NCI-H1092 treated with DMSO at 0.1 percent for 48 hours (cell line): ENCODE measurements at places on chromosomes 16 and 17.
A peak's percentile ranks its signal among the peaks of the same experiment; 100 is the strongest.

DNA sequence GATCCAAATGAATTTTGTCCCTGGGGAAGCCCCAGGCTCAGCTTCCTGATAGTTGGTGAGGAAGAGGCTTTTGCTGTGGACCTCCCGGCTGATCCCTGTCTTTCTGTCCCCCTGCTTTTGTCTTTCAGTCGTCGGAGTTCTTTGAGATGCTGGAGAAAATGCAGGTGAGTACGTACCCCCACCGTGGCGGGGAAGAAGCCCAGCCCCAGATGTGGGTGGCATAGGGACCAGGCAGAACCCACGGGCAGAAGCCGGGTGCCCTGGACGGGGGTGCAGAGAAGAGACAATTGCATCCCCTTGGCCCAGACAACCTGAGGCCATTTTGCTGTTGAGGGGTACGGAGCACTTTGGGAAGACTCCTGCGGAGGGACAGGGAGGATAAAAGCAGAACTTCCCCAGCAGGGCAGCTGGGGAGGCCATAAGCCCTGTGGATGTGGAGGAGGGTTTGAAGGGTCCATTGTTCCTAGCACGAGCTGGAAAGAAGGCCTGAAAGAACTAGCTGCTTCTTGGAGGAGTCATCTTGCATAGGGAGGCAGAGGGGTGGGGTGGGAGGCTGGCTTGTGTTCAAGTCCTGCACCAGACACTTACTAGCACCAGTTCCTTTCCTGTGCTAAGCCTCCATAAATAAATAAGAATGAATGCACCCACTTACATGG, 105.6 kb downstream of the OR1D5 start:
- no peak for DNase-seq

DNA sequence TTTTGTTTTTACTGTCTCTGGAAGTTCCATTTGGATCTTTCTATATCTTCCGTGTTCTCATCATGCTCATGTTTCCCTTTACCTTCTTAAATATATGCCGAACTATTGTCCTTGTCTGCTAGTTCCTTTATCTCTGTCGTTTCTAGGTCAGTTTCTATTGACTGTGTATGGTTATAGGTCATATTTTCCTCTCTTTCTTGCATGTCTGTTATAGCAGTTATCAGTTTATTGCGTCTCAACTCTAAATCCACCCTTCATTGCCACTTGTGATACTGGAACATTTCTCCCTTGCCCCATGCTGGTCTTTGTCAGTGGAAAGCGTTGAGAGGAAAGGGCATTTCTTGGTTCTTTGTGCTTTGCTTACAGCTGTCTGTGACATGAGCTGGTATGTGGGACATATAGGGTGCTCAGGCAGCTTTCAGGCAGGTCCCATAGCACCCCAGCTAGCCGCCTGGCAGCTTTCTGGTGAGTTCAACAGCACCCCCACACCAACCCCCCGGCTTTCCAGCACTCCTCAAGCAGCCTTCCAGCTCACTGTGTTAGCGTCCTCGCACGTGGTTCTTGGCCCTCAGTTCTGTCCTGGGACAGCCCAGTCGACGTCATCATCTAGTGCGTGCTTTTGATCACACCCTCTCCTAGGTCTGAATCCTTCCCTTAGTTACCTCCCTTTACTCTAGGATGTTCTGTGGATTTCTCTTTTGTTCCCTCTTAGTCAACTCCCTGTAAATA, 15.4 kb upstream of the DNASE1 start:
- no peak for DNase-seq

DNA sequence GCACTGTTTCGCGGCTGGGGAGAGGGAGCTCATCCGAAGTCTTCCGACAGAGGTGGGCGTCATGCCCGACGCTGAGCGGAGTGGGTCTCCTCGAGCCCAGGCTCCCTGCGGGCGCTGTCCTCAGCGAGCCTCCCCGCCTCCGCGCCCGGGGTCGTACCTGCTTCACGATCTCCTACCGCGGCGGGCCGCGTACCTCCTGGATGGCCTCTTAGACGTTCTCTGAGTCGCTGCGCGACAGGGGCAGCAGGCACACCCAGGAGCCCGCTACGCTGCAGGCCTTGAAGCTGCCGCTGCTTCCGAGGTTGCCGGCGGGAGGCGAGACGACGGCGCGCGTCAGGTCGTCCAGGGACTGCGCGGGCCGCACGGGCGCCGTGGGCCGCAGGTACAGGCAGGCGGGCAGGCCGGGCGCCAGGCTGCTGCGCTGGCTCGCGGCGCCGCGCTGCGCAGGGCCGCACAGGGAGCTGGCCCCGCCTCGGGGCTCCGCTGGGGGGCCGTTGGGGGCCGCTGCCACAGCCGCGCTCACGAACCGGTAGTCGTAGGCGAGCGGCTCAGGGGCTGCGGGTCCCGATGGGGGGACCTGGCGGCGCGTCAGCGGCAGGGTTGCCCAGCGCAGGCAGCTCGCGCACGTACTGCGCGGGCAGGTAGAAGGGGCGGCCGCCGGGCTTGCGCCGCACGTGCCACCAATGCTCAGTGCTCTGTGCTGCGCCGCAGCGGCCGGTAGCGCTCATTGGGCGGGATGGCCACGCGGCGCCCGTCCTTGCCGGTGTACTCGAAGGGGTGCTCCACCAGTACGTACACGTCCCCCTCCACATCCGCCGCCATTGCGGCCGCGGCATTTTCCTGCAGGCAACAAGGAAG, 116.4 kb upstream of the SMURF2 start:
- DNase-seq: peak; percentile 67

DNA sequence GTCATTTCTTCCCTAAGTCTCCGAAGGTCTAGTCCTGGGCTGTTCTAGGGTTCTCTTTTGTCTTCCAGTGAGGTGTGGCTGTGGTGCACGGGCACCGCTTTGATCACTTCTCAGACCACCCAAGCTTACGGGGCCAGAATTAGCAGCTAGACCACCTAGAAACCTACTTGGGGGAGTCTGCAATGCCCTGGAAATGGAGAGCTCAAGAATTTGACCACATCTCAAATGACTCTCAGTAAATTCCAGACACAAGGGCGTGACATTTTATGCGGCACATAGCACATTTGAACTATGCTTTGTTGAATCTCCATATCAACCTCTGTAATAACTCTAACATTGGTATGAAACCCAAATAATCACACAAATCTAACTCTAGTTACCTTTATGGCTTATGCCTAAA, 24.9 kb downstream of the TRIM16 start:
- no peak for DNase-seq

DNA sequence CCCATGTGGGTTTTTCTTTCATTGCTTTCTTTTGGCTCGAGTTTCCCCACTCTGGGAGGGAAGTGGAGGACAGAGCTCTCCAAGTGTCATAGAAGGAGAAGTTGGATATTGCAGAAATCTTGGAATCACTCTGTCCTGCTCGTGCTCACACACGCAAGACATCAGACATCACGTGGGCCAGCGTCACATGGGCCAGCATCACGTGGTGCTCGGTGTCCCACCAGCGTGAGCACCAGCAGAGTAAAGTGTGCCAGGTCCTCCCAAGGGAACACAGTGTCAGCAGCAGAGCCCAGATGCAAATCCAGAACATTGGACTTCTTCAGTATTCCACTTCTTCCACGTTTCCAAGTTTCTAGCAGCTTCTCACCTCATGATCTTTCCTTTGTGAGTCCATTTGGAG, 327.0 kb downstream of the FOXL1 start:
- DNase-seq: no peak

DNA sequence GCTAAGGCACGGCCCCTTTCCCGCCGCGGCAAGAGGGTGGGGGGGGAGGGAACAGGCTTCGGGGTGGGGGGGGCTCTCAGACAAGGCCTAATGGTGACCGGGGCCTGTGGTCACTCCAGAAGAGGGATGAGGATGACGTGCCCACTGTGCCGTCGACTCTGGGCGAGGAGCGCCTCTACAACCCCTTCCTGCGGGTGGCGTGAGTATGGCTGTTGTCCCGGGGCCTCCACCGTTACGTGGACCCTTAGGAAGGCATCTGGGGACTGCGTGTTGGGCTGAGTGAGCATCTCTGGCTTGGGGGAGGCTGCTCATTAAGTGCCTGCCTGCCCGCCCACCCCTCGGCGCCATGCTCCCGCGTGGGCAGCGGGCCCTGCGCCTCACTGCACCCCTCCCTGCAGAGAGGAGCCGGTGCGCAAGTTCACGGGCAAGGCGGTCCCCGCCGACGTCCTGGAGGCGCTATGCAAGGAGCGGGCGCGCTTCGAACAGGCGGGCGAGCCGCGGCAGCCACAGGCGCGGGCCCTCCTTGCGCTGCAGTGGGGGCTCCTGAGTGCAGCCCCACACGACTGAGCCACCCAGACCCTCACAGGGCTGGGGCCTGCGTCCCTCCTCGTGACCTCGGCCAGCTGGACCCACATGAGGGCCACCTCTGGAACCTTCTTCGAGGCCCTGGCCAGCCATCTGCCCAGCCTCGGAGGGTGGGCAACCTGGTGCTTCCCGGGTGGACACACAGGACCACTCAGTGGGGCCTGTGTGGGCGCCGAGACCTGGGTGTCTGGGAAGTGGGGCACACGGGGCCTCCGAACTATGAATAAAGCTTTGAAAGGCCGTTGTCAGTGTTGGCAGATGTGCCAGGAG, 2.2 kb downstream of the HAGHL start:
- DNase-seq: no peak

DNA sequence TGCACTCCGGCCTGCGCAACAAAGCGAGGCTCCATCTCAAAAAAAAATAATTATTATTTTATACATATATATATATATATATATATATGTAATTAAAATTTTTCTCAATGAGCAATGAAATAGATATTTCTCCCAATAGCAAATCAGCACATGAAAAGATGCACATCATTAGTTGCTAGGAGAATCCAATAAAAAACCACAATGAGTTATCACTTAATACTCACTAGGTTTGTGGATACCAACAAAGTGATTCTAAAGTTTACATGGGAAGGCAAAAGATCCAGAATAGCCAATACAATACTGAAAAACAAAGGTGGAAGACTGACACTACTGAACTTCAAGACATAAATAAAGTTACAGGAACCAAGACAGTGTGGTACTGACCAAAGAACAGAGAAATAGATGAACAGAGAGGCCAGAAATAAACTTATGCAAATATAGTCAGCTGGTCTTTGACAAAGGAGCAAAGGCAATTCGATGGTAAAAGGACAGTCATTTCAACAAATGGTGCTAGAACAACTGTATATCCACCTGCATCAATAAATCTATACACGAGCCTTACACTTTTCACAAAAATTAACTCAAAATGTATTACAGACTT, 13.6 kb downstream of the SMG6 start:
- no peak for DNase-seq

GRCh38 chr17:67837965-67838364, 12.7 kb downstream of the BPTF start:
- DNase-seq: no peak

- DNase-seq: peak; percentile 36
These were observed 72.2 kb downstream of the ZNF778 start for GRCh38 chr16:89289428-89290395.

- DNase-seq: no peak
These were observed 68.6 kb downstream of the ZZEF1 start for GRCh38 chr17:4073983-4074830.

- no peak for DNase-seq
These were observed 126.6 kb upstream of the MED13 start for GRCh38 chr17:62191390-62192361.

- peak; percentile 1 for DNase-seq
These were observed 87.5 kb upstream of the HLF start for GRCh38 chr17:55177159-55177854.

- DNase-seq: no peak
These were observed 54.3 kb downstream of the KPNA2 start for GRCh38 chr17:68089881-68090280.

DNA sequence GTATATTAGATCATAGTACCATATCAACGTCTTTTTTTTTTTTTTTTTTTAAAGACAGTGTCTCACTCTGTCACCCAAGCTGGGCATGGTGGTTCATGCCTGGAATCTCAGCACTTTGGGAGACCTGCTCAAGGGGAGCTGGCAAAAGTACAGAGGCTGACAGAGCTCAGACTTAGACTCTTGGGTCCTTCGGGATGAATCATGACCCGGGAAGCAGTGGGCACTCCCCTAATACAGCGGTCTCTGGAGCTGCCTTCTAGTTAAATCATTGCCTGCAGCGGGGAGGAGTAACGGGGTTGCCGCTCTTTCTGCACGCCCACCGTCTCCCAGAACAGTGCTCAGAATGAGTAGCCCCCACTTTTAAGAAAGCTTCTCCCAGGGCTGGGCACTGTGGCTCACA, 174.4 kb downstream of the CPPED1 start:
- no peak for DNase-seq

- DNase-seq: no peak
These were observed 52.4 kb upstream of the PMFBP1 start for GRCh38 chr16:72224260-72224768.

DNA sequence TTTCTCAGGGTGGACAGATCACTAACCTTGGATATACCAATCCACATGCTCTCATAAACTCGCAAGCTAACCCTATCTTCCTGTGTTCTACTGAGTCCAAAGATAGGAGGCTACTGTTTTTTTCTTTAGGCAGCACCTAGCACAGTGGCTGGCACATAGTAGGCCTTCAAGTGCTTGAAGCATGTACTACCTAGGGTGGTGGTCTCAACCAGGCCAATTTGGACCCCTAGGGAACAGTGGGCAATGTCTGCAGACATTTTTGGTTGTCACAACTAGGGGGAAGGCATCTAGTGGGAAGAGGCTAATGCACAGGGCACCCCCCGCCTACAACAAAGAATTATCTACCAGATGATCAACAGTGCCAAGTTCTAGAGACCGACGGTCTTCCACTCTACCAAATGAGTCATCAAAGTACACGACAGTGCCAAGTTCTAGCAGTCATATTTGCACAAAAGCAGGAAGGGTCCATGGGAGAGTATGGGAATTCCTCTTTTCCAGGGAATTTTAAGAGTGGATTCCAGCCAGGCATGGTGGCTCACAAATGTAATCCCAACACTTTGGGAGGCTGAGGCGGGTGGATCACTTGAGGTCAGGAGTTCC, 390.3 kb downstream of the SLC39A11 start:
- no peak for DNase-seq

GRCh38 chr17:34637548-34638525, 58.5 kb downstream of the TMEM132E start:
- peak; percentile 61 for DNase-seq

GRCh38 chr16:67542464-67542863, 13.8 kb downstream of the RIPOR1 start:
- DNase-seq: no peak

GRCh38 chr17:61040666-61041065, 359.0 kb upstream of the TBX2 start:
- no peak for DNase-seq
